ENCODE measurements at places on chromosomes 16 and 17.

DNA sequence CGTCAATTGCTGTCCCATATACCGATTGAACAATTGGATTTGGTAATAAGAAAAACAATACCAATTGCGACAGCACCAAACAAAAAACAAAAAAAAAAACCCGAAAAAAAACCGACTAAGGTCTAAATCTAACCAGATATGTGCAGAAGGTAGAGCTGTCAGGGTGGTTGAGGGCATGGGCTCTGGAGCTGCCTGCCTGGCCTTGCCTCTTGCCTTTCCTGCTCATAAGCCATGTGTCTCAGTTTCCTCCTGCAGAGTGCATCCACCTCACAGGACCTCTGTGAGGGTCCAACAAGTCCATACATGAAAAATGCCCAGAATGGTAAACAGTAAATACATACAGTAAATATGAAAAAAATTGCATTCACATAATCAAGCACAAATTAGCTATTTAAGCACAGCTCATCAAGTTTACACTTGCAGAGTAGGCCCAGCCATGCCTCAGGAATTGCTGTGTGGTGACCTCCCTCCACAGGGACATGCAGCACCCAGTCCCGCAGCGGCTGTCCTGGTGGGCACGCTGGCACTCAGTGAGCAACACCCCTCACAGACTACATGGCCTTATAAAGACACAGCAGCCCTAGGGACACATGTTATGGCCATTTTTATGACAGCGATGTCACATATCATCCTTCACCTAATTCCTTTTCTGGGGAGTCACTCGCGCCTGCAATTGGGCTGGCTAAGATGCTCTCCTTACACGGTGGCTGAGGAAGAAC is 17.9 kb downstream of the TBC1D28 start:
- no peak for DNase-seq

- peak; percentile 40 for DNase-seq
Measured at GRCh38 chr17:5000237-5000639, 2.5 kb downstream of the KIF1C start.

- DNase-seq: no peak
Measured at GRCh38 chr16:11429823-11430222, 84.6 kb downstream of the RMI2 start.

DNA sequence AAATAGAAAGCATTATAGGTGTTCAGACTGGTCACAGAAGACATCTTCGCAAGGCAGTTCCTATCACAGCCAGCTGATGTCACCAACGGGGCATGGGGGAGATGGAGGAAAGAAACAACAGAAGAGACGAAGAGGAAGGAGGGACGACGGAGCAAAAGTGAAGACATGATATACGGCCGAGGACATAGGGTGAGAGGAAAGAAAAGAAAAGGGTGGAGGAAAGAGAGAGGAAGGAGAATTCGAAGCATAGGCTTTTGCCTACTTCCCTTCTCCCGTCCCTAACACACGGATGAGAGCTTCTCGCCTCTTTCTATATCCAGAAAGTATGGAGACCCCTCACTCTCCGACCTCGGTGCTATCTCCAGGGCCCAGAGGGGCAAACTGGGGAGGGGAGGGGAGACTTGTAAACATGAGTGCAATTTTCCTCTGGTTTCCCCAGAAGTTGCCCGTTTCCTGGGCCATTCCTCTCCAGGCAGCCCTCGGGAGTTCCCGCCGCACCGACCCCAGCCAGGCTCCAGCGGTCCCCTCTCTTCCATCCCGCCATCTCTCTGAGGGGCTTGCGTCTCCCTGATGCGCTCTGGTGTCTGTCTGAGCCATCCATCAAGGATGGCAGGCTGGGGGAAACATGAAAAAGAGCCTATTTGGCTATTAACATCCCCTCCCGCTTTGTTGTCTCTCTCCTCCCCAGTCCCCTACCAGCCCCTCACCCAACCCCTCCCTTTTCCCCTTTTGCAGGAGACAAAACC is 26.0 kb downstream of the COPZ2 start:
- DNase-seq: no peak

- DNase-seq: no peak
Measured at GRCh38 chr16:71895679-71896365, 491 bp downstream of the IST1 start.

- no peak for DNase-seq
Measured at GRCh38 chr16:35184356-35184870, 1725.0 kb downstream of the TP53TG3F start.

DNA sequence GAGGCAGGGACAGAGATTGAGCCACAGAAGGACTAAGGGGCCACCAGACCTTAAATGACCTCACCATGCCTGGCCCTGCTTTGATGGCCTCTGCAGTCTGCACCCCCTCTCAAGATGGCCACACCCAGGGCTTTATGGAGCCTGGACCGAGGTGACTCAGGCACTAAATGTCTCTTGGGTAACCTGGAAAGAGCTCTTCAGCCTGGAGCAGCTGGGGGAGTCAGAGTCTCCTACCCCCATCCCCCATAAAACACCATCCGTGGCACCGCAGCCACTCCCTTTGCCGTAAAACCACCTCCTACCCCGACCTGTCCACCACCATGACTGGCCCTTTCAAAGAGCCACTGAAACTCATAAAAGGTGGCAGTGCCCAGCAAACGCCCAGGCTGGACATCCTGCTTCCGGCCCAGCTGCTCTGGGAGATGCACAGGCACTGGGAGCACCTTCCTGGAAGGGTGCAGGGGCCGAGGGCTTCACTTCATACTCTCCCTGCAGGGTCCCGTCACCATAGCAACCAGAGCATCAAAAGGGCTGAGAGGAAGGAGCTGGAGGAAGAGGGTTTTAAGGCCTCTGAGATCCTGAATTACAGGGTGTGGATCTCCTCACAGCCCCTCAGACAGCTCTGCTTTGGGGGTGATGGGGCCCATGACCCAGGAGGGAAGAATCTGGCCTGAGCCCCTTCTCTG is 22.3 kb downstream of the FOXN1 start:
- DNase-seq: no peak

- DNase-seq: no peak
Measured at GRCh38 chr17:38613981-38614779, 8.4 kb upstream of the SRCIN1 start.

Measured in C1 segment of cervical spinal cord (tissue), 14 donors.